ENCODE measurements at places on chromosomes 5 and 9. TPM values are rescaled to one million over a fixed set of nuclear protein-coding genes. Genes with fewer than 3 reads are reported as not detected.
A peak's percentile ranks its signal among the peaks of the same experiment; 100 is the strongest.

DNA sequence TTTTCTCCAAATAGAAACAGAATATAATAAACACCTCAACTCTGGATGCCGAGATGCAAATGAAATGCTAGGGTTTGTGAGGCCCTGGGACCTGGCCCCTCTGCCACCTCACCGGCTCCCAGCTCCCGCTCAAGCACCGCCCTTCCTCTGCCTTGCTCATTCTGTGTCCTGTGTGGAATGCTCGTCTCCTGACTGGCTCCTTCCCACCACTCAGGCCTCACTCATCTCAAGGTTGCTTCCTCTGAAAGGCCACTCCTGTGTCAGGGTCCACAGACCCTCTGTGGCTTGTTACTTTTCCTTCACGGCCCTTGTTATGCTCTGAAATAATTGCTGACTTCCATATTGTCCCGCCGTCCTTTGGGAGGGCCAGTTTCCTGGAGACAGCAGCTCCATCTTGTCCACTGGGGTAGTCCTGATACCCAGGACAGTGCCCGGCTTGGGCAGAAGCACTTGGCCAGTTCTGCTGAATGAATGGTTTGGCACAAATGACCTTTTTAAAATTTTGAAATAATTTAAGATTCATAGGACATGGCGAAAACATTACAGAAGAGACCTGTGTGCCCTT, 15.4 kb downstream of the RNF44 start:
- no peak for DNase-seq

GRCh38 chr5:141413540-141414069, 818 bp downstream of the PCDHGA10 start:
- no peak for DNase-seq

- DNase-seq = peak; percentile 25
These were observed 1.0 kb downstream of the EGR1 start for GRCh38 chr5:138466125-138466899.

PKD2L2 gene
- total RNA-seq = not detected

SELENOP gene
- 11.4 TPM for total RNA-seq

GRCh38 chr9:115057559-115057958, 60.4 kb downstream of the TNC start:
- peak; percentile 90 for DNase-seq

DNA sequence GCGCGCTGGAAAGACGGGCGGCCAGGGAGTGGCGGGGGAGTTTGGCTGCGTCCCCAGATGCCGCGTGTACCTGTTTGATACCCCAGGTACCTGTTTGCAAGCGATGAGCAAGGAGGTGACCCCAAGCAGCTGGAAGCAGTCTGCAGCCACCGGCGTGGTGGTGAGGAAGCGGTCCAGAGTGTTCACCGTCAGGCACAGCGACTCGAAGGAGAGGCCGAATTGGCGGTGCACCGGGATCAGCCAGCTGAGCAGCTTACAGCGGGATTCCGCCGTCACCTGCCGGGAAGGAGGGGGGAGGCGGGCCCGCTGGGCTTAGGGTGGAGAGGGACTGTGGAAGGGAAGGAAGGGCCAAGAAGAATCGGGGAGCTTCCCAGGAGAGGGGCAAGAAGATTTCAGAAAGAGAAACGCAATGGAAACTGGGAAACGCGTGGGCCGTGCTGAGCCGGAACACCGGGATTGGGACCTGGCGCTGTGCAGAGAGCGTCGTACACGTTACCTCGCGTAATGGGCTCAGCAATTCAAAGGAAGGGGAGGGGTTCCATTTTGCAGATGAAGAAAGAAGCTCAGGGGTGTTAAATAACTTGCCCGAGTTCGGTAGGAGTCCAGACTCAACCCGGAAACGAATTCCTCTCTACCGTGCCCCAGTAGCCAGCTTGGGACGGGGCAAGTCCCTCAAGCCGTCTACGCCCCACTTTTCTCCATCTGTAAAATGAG, 980 bp downstream of the CCNO start:
- no peak for DNase-seq

MYOZ3 gene
- 5.5 TPM for total RNA-seq

- DNase-seq = no peak
These were observed 26.2 kb downstream of the SHB start for GRCh38 chr9:38042626-38043357.

- DNase-seq = no peak
These were observed 22.6 kb downstream of the NPR3 start for GRCh38 chr5:32733590-32734340.

DNA sequence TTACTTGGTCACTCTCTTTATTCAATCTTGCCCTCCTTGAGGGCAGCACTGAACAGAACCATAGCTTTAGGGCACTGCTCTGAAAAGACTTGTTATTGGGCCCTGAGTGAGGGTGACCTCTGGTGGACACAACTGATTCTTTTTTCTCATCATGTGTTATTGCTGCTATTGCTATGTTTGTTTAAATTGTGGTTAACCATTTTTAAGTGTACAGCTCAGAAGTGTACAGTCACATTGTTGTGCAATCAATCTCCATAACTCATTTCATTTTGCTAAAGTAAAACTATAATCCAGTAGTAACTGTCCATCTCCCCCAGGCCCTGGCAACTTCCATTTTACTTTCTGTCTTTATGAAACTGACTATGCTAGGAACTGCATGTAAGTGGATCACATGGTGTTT, 351.1 kb upstream of the RIOK2 start:
- peak; percentile 84 for DNase-seq

- DNase-seq = no peak
These were observed 32.3 kb downstream of the CARTPT start for GRCh38 chr5:71751422-71751821.

NEUROG1 gene
- not detected for total RNA-seq

- no peak for DNase-seq
These were observed 74.9 kb downstream of the COL15A1 start for GRCh38 chr9:99018653-99019052.

DNA sequence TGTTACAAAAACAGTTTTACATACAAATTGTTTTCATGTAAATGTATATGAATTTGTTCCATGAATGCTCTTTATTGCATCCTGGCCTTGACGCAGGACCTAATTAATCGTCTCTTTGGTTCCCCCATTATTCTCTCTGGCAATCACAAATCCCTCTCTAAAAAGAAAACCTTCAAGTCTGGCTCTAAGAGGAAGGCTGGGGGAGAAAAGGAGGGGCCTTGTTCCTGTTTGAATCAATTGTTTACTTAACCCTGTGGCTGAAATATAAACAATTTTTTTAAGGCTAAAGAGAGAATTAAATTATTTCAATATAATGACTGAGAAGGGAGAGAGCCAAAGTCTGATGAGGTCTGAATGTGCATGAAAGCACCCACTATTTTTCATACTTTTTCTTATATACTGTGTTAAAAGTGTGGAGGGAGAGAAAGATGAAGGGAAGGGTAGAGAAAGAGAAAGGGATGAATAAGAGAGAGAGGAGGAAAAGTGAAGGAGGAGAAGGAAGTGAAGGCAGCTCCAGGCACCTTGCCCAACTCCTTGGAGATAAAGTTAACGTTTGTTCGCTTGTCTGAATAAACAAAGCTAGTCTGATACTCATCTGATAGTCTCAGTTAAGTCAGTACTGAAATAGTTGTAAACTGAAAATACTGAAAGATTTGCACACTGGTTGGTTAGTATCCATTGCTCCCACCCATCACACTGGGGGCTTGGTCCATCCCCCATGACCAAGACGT, 116.4 kb upstream of the SPDL1 start:
- DNase-seq = no peak

DNA sequence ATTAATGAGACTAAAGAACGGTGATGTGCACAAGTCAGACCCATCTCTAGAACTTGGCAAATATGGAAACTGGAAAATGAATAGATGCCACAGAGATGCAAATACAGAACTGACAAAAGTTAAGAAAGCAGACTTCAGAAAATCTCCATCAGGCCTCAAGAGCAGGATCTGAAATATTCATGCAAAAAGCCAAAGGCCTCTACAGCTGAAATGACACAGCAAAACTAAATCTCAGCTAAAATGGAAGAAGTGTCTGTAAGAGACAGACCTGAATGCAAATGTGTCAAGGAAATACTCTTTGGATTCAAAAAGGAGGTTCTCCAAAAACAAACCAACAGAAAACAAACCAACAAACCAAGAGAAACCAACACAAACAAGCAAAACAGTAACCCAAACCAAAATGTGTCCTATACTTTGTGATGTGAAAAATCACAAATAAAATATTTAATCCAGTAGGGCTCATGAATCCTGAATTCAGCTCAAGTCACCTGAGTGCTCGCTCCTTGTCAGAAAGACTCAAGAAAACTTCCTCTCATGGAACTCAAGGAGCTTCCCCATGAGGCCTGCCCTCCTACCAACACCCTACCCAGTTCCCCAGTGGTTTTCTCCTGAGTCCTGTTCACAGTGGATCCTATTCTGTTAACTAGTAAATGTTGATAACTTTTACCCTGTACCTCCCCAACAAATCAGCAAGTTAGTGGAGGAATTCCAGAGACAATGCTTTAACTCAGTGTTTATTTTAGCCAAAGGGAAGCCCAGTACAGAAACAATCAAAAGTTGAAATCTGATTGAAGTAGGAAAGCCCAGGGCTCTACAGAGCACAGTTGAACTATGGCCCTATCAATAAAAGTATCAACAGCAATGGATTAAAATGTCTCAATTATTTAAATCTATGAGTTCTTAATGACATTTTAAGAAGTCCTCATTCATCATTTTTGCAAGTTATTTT, 14.6 kb downstream of the MRPS27 start:
- DNase-seq = no peak

FIBCD1 gene
- 0.66 TPM for total RNA-seq

- DNase-seq = peak; percentile 52
These were observed 80.6 kb downstream of the FEM1C start for GRCh38 chr5:115463983-115464382.

DNA sequence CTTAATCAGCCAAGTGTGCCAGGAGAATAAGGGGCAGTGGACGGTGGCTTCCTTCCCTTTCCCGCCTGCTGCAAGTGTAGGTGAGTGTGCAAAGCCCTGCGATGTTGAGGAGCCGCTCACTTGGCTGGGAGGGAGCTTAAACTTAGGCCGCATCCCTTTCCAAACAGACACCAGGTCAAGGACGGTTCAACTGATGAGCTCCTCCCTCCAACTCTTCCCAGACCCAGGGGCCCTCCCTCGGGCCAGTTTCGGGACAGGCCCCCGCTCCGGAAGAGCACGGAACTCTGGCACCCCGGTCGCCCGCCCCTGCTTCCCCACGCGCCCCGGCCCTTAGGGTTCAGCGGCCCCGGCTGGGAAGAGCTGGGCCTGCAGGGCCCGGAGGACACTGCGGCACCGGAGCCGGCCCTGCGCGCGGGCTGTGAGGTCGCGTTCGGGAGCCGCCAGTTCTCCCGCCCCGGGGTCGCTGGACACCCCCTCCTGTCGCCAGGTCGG, 481 bp downstream of the MRPL36 start:
- DNase-seq = no peak

DNA sequence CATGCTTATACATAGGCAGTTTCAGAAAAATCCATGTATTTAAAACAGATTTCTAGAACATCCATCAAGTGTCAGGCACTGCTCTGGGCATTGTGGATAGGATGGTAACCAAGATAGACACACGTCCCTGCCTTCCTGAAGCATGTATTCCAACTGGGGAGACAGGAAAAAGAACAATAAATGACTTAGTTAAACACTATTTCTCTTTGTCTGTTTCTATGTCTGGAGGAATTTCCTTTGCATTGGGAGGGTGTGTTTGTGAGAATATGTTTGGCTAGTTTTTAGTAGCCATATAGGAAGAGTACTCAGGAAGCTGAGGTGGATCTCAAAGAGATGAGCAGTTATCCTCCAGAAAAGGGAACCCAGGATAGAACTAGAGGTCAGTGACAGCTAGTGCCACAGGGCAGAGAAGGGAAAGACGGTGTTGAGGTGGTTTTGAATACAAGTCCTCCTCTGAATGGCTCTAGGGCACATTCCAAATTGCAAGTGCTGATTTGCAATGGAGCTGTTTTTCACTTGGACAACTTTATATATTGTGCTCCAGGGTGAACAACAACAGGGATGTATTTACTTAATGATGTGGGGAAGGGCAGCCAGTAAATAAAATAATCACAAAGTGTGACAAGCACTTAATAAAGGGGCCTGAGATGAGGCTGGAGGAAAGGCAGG, 144.7 kb upstream of the SHB start:
- DNase-seq = no peak

- peak; percentile 48 for DNase-seq
These were observed 54.5 kb downstream of the SNCAIP start for GRCh38 chr5:122366501-122366900.

DNA sequence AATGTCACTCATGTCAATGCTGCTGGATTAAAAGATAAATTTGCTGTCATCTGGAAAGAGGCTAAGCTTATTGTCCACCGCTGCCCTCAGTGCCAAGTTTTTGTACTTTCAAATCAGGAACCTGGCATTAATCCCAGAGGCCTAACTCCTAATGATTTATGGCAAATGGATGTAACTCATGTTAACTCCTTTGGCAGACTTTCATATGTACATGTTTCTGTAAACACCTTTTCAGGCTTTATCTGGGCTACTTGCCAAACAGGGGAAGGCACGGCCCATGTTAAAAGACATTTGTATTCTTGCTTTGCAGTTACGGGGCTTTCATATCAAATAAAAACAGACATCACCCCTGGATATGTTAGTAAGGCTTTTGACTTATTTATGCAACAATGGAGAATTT, 608.0 kb upstream of the ACO1 start:
- DNase-seq = no peak

DNA sequence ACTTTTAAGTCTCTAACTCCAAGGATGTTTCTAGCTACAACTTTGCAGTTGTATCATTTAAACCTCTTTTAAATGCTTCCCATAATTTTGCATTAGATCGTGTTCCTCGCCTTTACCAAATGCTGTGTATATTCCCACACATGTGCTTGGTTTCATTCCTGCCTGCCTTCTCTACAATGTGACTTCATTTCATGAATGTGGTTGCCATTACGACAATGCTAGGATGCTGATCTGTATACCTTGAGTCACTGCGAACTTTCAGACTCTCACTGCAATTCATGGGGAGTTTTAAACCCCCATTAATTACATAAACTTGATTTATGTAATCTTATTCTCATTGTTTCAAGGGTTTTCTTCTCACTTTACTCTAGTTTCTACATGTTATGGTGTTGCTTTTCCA, 50.3 kb downstream of the UBE2QL1 start:
- no peak for DNase-seq

- DNase-seq = peak; percentile 70
These were observed 8.0 kb downstream of the KLF9 start for GRCh38 chr9:70406434-70406862.

GRCh38 chr5:124652514-124652819, 94.0 kb downstream of the ZNF608 start:
- no peak for DNase-seq

MUSK gene
- total RNA-seq = not detected

GRCh38 chr5:154999865-155000264, 13.7 kb upstream of the KIF4B start:
- DNase-seq = no peak

DNA sequence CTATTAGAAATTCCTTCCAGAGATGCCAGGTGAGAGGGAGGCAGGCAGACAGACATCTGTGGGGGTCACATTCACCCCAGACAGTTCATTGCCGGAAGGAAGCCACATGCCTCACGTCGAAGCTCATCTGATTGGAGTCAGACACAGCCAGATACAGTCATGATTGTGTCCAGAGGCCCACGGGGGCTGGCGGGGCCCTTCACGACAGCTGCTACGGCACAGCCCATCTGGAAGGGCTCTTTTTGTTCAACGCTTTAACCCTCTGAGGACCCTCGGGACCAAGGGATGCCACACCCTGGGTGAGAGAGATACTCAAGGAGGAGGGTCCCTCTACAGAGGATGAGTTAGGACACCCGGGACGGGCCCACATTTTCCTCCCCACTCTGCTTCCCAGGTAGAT, 31.9 kb upstream of the GABRP start:
- DNase-seq = no peak

Measured in astrocyte (in vitro differentiated cells and primary cell).